ENCODE measurements at places on chromosomes 4 and X.

DNA sequence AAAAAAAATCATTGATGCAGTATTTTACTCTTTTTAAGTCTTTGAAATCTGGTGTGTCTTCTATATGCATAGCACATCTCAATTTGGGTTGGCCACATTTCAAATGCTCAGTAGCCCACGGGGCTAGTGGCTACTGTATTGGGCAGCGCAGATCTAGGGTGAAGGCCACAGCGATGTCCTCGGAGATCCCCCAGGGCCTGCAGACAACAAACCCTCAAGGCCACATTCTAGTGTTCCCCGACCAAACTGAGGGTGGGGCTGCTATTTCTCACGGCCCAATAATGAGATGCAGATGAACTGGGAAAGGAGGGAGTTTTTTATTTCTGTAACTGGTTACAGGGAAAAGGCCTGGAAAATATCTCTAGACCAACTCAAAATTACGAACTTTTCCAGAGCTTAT is 23.6 kb downstream of the NYX start:
- no peak for DNase-seq

GRCh38 chr4:74197080-74197479 is 39.2 kb downstream of the MTHFD2L start:
- no peak for DNase-seq

DNA sequence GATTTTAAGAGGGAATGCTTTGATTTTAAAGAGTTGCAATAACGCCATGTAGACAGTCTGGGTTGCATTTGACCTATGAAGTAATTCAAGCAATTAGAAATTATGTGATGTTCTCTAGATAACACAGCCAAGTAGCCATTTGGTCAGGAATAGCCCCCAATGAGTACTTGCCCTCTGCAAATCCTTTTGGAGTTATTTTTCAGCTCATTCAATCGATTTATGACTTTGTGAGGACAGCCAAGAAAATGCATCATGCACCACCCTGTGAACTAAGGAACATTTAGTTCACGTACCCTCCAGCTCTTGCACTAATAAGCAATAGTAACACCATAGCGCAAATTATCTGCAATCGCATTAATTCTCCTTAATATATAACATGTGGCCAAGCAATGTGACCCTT is 552.6 kb upstream of the INTU start:
- DNase-seq, result no peak

- peak; percentile 27 for DNase-seq
Measured at GRCh38 chr4:148434075-148434773, 8.0 kb downstream of the NR3C2 start.

All from activated CD4-positive, alpha-beta T cell treated with anti-CD3 and anti-CD28 coated beads, Interleukin-2, Interleukin-6, amounts not matched to agents 100 ng/mL and 50 ng/mL, durations not matched to agents 16 hours and 8 hours (primary cell).